ENCODE measurements at places on chromosomes 3 and 15. TPM values are rescaled to one million over a fixed set of nuclear protein-coding genes. Genes with fewer than 3 reads are reported as not detected.

The VPS8 gene
- 48.2 TPM for polyA plus RNA-seq

The EIF4A2 gene
- polyA plus RNA-seq: 851 TPM

The SLC6A6 gene
- polyA plus RNA-seq: 22.6 TPM

The TMEM158 gene
- polyA plus RNA-seq: 4.4 TPM

The ROPN1B gene
- polyA plus RNA-seq: 0.58 TPM

The THSD4 gene
- 30.7 TPM for polyA plus RNA-seq

The IGF2BP2 gene
- polyA plus RNA-seq: 94.1 TPM

The MED12L gene
- 2.6 TPM for polyA plus RNA-seq

The CHRM5 gene
- polyA plus RNA-seq: 0.19 TPM

The ROPN1 gene
- 0.18 TPM for polyA plus RNA-seq

The CCR9 gene
- not detected for polyA plus RNA-seq

The ACP3 gene
- polyA plus RNA-seq: 76.4 TPM

The TNFSF10 gene
- polyA plus RNA-seq: 36.9 TPM

The CPLX3 gene
- not detected for polyA plus RNA-seq

The CPN2 gene
- polyA plus RNA-seq: 0.41 TPM

The GCSAM gene
- 0.74 TPM for polyA plus RNA-seq

The CYP19A1 gene
- polyA plus RNA-seq: not detected

The ADAMTSL3 gene
- 4.1 TPM for polyA plus RNA-seq

The CACNA2D2 gene
- 18.3 TPM for polyA plus RNA-seq

The ZNF660 gene
- 10.0 TPM for polyA plus RNA-seq

The MEIS2 gene
- 114 TPM for polyA plus RNA-seq

The FRMD4B gene
- 48.3 TPM for polyA plus RNA-seq

The CCR8 gene
- not detected for polyA plus RNA-seq

The DHFR2 gene
- 11.7 TPM for polyA plus RNA-seq

The MAP3K13 gene
- polyA plus RNA-seq: 49.4 TPM

The RARRES1 gene
- 9.5 TPM for polyA plus RNA-seq

All from renal pelvis (tissue), 12 donors.